ENCODE measurements at places on chromosomes 5 and 9. TPM values are rescaled to one million over a fixed set of nuclear protein-coding genes. Genes with fewer than 3 reads are reported as not detected.
A peak's percentile ranks its signal among the peaks of the same experiment; 100 is the strongest.

CKS2 gene
- total RNA-seq, result 242 TPM

STPG3 gene
- not detected for total RNA-seq

DNA sequence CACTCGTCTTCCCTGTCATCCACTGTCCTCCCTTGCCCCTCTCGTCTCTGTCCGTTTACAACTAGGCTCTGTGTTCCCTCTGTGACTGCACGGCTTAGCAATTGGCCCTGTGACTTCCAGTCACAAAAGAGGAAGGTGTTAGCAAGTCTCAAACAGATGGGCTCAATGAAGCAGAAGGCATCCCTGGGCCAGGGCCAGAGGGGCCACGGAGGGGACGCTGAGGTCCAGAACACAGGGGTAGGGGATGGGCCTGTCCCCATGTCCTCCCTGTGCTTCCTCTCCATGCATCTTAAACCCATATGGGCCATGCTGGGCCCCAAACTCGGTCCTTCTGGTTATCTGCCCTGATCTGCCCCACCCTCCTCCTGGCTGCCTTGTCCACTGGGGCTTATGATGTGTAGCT, at the start of gene CD72:
CD72 (minus strand) TSS at position 89 of the 403 bp plus-strand sequence. CDS start 110 bp downstream, outside the sequence.
- DNase-seq, result no peak

- no peak for DNase-seq
Measured at GRCh38 chr5:138696501-138696900, 56.7 kb upstream of the CTNNA1 start.

DNA sequence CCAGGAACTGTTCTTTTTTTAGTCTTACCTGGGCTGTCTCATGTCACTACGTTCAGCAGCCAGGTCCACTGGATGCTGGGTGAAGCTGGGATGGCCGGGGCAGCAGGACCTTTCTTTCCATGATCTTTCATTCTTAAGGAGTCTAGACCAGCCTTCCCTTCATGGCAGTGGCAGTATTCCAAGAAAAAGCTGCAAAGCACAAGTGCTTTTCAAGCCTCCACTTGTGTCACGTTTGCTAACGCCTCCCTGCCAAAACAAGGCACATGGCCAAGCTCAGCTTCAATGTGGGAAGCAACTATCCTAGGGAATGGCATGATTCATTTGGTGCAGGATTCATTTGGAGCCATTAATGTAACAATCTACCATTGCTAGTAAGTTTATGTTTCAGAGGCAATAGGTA, 94.8 kb downstream of the RCL1 start:
- DNase-seq, result no peak

CYSTM1 gene
- 56.0 TPM for total RNA-seq

FRRS1L gene
- not detected for total RNA-seq

CEL gene
- 6.9 TPM for total RNA-seq

DNA sequence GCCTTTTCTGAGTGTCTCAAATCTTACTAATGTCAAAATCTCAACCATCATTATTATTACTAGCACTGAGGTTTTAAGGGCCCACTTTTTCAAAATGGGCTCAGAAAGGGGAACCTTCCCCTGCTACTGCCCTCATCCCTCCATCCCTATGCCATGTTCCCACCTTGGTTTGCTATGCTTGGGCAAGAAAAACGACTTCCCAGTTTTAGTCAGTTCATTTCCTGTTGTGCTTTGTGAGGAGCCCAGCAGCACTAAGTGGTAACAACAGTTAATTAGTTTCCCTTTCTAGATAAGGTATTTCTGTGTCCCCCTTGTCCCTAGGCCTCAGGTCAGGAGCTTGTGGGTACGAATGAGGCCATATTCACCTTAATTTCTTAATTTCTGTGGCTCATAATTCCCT, 595.2 kb downstream of the RAB3C start:
- DNase-seq, result no peak

CACNA1B gene
- total RNA-seq, result 1.7 TPM

OR13C2 gene
- not detected for total RNA-seq

SVEP1 gene
- 0.15 TPM for total RNA-seq

DNA sequence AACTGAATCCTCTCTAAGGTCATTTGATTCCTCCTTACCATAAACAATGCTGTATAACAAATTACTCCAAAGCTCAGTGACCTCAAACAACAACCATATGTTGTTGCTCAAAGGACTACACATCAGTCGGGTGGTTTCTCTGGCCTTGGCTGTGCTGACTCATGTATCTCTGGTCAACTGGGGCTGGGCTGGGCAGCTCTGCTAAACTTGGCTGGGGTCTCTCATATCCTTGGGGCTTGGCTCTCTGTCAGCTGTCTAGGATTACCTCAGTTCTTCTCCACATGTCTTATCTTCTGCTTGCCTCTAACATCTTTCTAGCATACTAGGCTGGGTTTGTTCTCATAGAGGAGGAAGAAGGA, 86.4 kb downstream of the GALNT10 start:
- DNase-seq, result no peak

DNA sequence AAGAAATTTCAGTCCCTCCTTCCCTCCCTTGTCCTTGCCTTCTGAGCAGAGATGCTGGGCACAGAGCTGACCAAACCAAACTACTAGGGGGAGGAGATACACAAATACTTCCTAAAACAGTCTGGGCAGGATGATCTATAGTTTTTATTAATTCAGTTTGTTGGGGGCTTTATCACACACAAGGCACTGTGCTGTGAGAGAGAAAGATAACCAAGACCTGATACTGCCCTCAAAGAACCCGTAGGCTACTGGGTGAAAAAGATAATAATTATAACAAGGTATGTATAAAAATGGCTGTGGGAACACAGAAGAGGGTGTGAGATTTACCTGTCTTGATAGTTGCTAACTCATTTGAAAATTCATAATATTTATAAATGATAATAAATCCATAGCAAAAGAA, 354.7 kb downstream of the NDUFS4 start:
- no peak for DNase-seq

GRCh38 chr5:90968319-90968718, 409.7 kb downstream of the ADGRV1 start:
- DNase-seq, result no peak

SLCO4C1 gene
- total RNA-seq, result 0.12 TPM

GRCh38 chr9:71271602-71272001, 150.2 kb upstream of the TRPM3 start:
- no peak for DNase-seq

DNA sequence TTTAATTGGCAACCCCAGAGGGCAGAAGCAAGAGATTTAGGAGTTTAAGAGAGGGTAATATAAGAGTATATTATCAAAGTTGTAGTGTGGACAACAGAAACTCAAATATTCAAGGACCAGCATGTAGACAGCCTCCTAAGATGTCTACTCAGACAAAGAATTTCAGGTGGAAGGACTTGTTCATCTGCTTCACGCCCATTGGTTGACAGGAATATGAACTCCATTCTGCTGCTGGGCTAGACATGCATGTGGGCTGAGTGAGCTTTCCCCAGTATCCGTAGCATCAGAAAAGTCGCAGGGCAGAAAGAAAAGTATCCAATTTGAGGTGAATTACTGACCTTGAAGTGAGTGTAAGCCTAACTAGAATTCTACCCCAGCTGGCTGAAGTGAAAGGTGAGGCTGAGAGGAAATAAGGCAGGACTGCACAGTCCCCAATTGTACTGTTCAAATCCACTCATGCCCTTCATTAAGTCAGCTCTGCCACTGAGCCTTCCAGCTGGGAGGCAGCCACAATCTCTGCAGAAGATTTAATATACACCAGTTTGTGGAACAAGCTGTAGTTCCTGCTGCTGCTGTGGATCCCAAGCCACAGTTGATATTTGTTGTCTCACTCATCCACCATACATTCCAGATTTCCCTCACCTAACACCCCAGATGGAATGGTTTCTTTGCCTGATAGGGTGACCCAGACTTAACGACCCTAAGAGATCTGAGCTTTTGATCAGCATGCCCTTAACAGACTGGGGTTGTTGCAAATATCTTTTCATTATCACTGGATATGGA, 41.2 kb downstream of the PDCD1LG2 start:
- DNase-seq, result no peak

DNA sequence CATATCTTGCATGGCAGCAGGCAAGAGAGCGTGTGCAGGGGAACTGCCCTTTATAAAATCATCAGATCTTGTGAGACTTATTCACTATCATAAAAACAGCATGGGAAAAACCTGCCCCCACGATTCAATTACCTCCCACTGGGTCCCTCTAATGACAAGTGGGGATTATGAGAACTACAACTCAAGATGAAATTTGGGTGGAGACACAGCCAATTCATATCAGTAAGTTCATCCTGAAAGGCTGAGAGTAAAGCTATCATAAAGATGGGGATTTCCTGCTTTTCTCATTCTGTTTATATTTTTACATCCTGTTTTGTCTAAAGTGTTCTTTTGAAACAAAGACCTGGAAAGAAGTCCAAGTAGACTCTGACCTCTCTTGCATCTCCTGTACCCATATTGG, 28.9 kb upstream of the IL33 start:
- no peak for DNase-seq

PTPN3 gene
- total RNA-seq, result 20.8 TPM

- no peak for DNase-seq
Measured at GRCh38 chr5:150529555-150529954, 21.6 kb downstream of the NDST1 start.

- no peak for DNase-seq
Measured at GRCh38 chr5:460273-460625, 17.3 kb downstream of the EXOC3 start.

PFN3 gene
- not detected for total RNA-seq

DNA sequence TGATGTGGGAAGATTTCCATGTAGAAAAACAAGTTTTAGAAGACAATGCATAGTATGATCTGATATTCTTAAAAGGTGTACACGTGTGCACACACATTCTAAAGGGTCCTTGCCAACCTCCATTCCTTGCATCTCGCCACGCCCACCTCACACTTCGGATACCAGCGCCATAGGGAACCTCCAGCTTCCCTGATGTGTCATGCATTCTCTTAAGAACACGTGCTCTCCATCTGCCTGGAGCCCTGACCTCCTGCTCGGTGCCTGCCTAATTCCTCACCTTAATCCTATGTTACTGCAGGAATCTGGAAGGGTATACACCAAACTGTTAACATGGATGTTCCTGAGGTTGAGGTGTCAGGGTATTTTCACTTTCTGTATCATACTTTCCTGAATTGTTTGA, 63.1 kb downstream of the PTCD2 start:
- no peak for DNase-seq

PDLIM4 gene
- total RNA-seq, result not detected

DNA sequence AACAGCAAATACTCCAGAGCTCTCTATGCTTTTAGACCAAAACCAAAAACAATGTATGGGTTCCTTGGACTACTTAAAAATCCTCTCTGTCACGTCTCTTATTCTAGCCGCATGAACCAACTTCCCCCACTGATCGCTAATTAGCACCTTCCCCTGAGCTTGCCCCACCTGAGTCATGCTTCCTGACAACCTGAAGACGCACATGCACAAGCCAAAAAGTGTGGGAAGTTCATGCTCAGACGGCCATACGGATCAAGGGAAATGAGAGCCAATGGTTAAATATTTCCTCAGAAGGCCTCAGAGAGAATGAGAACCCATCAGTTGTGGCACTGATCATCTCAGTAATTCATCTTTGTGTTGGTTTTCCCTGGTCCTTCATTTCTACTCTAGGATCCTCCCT, 199.7 kb downstream of the BNC2 start:
- DNase-seq, result no peak

- no peak for DNase-seq
Measured at GRCh38 chr9:119834064-119834620, 464.9 kb upstream of the BRINP1 start.

DNA sequence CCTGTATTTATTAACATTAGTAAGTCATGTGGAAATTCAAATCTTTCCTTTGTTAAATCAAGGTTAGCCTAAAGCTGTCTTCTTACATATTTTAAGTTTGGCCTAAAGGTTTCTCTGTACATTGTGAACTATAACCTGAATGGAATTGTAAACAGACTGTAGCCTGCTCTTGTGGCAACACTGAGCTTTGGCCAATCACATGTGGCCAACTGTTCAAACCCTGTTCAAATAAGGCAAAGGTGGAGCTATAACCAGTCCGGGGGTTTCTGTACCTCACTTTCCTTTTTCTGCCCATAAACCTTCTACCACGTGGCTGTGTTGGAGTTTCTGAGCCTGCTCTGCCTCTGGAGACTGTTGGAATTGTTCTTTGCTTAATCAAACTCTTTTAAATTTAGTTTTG, 3.3 kb upstream of the HAPLN1 start:
- DNase-seq, result no peak

GRCh38 chr5:139600336-139600949, 39.3 kb downstream of the UBE2D2 start:
- DNase-seq, result no peak

- DNase-seq, result no peak
Measured at GRCh38 chr5:140556438-140556837, 835 bp downstream of the SRA1 start.

DNA sequence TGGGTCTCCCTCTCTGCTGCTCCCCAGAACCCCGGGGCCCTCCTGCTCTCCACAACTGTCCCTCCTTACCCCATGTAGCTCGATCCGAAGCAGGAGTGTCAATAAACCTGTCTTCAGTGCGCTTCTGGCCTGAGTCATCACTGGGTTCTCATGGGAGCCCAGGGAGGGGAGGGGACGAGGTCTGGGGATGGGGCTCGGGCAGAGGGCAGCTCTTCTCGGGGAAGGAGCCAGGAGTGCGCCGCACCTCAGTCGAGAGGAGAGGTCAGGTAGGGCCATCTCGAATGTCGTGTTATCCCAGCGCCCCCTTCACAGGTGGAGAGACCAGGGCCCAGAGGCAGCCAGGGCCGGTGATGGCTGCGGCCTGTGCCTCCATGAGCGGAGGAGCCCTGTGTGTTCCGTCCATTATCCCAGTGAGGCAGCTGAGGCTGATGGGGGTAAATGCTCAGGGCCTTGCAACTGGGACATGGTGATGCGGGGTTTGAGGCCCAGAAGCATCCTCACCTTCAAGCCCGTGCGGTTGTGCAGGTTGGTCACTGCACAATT, 52.1 kb downstream of the LRSAM1 start:
- DNase-seq, result no peak

- peak; percentile 48 for DNase-seq
Measured at GRCh38 chr5:179668391-179668790, 12.4 kb downstream of the CBY3 start.

DNA sequence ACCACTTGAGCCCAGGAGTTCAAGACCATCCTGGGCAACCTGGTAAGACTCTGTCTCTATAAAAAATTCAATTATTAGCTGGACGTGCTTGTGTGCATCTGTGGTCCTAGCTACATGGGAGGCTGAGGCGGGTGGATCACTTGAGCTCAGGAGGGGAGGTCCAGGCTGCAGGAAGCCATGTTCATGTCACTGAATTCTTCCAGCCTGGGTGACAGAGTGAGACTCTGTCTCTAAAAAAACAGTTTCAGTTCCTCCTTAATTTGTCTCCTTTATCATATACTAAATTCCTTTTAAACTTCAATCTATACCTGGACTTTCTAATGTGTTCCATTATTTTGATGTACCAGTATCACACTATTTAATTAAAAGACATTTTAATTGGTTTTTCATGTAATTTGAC, 422.2 kb upstream of the TLE4 start:
- no peak for DNase-seq

- no peak for DNase-seq
Measured at GRCh38 chr5:96753848-96754247, 53.9 kb downstream of the ERAP1 start.

ADAMTS12 gene
- 0.05 TPM for total RNA-seq

LMX1B gene
- total RNA-seq, result 11.3 TPM

Data from HCT116 (cell line).